NCI-H524 (cell line): ENCODE measurements at places on chromosomes 4 and X.

DNA sequence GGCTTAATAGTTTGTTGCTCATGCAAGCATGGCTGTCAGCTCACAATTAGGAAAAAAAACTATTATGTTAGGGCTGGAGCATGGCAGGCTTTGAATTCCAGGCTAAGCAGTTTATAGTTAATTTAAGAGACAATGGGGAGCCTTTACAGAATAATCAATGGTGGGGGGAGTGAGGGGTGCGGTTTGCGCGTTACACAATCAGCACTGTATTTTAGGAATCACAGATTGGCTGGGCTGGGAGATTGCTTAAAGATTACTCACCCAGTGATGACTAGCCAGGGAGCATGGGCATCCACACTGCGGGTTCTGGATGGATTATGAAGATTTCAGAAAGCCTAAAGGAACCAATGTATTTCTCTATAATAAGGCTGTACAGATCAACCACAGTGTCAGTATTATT, 186.6 kb downstream of the SOX3 start:
- DNase-seq, result no peak

- DNase-seq, result no peak
Observed at GRCh38 chrX:121008920-121009319, 23.4 kb upstream of the CT47A1 start.

DNA sequence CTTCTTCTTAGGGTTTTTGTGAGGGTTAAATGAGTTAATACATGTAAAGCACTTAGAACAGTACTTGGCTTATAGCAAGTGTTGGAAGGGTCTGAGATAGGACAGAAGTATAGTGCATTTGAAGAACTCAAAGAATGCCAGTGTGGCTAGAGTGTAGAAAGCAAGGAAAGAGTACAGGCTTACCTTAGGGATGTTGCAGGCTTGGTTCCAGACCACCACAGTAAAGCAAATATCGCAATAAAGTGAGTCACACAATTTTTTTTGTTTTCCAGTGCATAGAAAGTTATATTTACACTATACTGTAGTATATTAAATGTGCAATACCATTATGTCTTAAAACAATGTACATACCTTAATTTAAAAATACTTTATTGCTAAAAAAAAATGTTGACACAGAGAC, 41.3 kb downstream of the KIF4A start:
- no peak for DNase-seq

GRCh38 chr4:157806184-157806583, 366.6 kb downstream of the GASK1B start:
- no peak for DNase-seq

- no peak for DNase-seq
Observed at GRCh38 chr4:94451051-94451694, 569 bp upstream of the PDLIM5 start.

DNA sequence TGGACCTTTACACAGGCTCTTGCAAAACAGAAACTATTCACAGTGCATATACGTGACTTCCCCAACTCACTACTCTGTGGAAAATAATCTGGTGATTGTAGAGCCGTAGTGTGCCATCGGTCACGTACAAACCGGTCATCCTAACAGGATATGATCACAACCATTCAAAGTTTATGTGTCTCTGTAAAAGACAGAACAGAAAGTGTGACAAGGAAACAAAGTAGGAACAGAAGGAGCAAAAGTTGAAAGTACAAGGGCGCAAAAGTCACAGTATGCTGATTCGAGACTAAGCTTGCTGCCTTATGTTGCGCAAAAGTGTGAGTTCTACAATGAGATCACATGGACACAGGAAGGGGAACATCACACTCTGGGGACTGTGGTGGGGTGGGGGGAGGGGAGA, 18.6 kb downstream of the MEPE start:
- no peak for DNase-seq
